ENCODE measurements at places on chromosomes 3 and 15.

GRCh38 chr3:62961874-62962556 is 86.8 kb upstream of the CADPS start:
- no peak for DNase-seq

GRCh38 chr3:69164296-69164695 is 41.9 kb upstream of the LMOD3 start:
- no peak for DNase-seq

DNA sequence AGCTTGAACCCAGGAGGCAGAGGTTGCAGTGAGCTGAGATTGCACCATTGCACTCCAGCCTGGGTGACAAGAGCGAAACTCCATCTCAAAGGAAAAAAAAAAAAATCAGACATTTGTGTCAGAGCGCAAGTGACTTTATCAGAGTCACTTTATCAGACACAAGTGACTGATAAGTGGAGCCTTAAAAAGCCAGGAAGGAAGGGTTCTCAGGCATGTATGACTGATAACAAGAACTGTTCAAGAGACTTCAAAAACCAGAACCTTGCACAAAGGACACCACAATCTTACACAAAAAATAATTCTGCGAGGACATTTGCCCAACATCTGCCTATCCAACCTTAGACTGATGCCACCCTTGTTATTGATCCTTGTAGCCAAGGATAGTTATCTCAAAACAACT is 13.3 kb upstream of the CFAP44 start:
- no peak for DNase-seq

DNA sequence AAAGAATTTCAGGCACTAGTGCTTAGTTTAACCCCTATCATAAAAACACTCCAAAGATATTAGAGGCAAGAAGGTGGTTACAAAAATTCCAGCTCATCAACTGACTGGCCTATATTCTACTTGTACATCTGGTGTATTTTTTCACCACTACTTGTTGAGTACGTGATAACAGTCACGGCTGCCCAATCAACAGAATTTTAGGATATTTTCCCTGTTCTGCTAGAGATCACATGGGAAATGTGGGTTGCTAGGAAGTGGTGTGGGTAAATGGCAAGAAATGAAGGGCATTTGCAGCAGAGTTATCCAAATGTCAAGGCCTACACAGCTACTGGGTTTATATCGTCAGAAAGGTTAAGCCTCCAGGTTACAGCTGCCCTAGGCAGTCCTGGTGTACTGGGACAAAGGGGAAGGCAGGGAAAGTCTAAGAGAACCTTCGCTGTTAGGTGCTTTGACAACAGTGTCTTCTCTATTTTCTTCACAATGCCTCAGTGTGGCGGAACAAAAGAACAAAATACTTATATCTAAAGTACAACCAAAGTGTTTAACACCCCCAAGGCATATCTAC is 81.9 kb downstream of the FMN1 start:
- no peak for DNase-seq

DNA sequence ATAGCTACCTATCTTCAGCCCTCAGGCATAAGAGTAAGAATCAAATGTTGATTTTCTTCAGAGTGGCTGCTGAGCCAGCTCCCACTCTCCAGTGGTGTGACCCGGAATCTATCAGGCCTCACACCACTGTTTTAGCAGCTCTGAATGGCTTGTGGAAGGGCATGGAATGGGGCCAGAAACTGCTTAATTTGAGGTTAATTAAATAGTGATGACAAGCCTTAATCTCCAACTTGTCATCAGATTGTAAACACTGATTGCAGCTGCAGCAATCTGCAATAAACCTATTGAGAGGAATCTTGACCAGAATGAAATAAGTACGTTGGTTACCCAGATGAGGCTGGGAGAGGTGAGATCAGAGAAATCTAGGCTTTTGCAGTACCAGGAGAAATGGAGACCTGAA is 317.4 kb downstream of the FHIT start:
- no peak for DNase-seq

DNA sequence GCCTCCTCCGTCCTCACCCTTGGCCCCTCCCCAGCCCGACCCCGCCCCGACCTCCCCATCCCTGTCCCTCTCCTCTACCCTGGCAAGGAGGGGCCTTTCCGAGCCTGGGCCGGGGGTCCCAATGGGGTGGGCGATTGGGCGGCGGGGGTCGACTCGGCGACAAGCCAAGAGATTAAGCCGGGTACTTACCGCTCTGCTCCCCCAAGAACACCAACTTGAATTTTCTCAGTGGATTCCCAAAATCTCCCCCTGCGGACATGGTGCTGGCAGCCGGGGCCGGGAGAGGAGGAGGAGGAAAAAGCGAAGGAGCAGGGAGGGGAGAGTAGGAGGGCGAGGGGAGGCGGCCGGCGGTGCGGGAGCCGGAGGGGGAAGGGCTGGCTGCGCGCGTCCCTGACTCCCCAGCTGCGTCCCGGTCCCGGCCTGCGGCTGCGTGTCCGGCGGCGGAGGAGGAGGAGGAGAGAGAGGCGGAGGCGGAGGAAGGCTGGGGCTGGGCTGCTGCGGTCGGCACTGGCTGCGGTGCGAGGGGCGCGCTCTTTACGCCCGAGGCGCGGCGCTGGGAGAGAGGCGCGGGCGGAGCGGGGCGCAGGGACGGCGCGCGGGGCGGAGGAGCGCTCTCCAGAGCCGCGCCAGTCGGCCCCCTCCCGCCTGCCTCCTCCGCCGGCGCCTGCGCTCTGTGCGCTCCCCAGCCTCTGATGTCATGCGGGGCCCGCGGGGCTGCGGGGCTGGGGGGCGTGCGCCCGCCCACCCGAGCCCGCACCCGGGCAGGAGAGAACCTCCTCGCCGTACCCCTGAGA is at the start of gene RAB6B:
Gene RAB6B, minus strand, starts transcription at position 675 of the 794 bp plus-strand sequence. Its CDS starts 416 bp downstream, at position 259.
- DNase-seq: peak; percentile 94

GRCh38 chr3:46853441-46854415 is 9.5 kb downstream of the MYL3 start:
- no peak for DNase-seq

Measured in AG20443 (cell line).